ENCODE measurements at places on chromosomes 3 and 15.
A peak's percentile ranks its signal among the peaks of the same experiment; 100 is the strongest.

DNA sequence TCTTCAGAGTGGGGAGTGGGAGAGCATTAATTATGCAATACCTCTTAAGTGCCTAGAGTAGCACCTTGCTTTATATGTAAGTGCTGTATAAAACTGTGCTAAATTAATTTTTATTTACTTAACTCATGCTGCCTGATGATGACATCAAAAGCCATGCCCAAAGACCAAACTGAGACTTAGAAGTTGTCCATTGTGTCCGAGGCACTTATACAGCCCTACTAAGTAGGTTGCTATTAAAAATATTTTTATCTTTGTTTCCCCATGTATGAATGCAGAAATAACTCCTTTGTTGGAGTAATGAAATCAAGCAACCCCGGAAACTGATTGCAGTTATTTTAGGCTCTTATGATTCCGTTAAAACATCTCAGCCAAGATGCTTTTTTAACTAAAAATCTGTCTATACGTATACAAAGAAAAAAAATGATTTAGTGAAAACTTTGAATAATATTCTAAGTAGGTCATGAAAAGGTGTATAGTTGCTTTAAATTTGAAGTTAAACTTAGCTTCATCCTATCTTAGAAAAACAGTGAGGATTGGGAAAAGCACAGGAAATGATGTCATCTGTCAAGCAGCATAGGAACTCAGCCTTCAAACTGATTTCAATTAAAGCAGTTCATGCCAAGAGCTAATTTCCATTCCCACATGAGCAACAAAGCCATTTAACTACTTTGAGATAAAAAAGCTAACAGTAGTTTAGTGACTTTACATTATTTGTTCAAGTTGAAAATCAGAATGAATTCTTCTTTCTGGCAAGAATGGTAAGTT is 43.0 kb downstream of the FBN1 start:
- DNase-seq, result no peak

DNA sequence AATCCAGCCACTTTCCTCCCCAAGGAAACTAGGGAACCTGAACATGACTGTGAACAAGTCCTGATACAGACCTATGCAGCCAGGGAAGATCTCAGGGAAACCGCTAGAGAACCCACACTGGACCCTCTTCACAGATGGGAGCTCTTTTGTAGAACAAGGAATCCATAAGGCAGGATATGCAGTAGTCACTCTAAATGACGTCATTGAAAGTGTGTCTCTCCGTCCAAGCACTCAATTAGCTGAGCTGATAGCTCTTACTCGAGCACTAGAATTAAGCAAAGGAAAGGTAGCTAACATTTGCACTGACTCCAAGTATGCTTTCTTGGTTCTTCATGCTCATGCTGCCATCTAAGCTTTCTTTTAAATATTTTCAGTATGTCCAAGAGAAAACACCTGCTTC is 10.0 kb upstream of the SMCO1 start:
- DNase-seq, result no peak

DNA sequence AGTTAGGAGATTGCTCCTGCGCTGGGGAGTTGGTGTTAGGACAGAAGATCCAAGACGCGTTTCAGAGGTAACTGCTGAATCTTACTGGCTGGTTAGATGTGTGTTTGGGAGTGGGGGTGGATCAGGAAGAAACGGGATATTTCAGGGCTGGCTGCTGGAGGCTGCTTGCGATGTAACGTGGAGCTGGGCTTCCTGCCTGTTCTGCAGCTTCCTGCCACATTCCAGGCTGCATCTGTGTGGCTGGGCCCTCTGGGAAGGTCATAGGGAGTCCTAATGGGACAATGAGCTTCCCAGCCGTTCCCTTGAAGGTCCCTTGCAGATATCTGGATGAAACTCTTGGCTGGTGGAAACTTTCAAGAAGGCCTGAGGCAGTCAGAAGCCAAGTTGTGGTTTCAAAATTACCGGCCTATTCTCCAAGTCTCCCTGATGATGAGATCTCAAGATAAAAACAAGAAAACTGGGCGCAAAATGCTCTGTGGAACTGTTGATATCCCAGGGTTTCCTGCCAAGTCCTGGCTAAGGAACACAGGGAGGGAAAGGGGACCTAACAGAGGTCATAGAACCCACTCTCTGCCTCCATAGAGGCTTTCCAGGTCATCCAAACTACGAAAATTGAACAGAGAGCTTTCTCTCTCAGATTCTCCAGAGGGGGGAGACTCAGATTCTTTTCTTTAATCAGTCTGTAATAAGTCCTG is 67.0 kb downstream of the NOX5 start:
- peak; percentile 75 for DNase-seq

DNA sequence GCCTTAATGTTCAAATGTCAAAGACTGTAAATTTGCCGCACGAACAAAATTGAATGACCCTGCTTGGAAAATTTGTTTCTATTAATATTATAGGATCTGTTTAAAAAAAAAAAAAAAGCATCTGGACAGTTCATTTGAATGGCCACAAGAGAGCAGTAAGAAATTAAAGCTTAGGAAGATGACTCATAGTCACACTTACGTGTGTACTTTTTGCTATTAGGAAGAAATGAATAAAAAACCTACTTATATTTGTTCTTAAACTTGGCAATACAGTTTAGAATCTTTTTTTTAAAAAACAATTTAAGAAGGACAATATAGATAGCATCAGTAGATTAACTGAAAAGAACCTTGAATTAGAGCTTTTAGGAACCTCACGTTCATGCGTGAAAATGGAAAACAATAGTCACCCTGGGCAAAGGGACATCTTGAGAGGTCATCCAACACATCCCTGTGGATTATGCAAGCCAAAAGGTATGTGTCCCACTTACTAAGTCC is 621.8 kb downstream of the MECOM start:
- no peak for DNase-seq

GRCh38 chr15:23629234-23629805 is 18.3 kb downstream of the MAGEL2 start:
- DNase-seq, result no peak

GRCh38 chr15:85716261-85716660 is 78.5 kb downstream of the KLHL25 start:
- DNase-seq, result no peak

DNA sequence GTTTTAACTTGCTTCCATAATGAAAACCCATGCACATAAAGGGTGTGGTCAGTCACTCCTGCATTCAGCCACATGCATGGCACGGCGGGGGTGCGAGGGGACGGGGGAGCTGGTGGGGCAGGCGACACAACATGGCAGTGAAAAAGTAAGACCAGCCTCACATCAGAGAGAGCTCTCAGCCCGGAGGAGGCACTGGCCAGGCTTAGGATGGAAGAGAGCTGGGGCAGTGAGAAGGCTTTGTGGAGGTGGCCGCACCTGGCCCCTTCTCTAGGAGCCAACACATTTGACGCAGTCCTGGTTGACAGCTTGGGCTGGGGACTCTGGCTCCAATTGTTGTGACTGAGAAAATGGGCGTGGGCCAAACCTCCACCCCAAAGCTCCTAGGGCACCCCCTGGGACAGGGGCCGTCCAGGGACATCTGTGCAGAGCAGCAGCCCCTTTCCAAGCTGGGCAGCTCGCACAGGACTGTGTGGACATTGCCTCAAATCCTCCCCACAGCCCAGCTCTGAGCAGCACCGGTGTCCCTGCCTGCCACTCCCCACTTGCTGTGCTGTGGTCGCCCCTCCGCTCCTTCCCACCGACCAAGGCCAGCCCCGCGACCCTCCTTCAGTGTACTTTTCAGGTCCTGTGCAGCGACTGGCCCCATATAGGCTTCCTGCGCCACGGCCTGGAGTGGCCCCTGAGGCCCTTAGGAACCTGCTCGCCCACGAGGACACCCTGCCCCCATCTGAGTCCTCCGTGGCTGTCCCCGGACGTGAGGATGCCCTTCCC is 126.0 kb upstream of the IQSEC1 start:
- DNase-seq, result no peak

DNA sequence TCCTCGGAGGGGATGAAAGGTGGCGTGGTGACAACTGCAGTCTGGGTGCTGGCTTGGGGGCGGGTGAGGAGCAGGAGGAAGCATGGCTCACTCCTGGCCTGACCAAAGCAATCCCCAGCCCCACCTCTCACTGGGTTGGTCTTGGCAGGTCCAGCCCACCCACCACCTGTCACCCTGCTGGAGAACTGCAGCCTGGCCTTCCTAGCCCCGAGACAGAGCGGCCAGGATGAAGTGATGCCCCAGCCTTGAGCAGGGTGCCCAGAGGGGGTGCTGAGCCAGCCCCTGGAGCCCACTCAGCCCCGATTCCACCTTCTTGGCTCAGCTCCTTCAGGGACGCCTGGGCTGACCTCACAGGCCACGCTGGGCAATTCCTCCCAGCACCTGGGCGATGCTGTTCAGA is 89.9 kb downstream of the IQSEC1 start:
- DNase-seq, result no peak

GRCh38 chr15:37130356-37130755 is 30.0 kb upstream of the MEIS2 start:
- DNase-seq, result no peak

DNA sequence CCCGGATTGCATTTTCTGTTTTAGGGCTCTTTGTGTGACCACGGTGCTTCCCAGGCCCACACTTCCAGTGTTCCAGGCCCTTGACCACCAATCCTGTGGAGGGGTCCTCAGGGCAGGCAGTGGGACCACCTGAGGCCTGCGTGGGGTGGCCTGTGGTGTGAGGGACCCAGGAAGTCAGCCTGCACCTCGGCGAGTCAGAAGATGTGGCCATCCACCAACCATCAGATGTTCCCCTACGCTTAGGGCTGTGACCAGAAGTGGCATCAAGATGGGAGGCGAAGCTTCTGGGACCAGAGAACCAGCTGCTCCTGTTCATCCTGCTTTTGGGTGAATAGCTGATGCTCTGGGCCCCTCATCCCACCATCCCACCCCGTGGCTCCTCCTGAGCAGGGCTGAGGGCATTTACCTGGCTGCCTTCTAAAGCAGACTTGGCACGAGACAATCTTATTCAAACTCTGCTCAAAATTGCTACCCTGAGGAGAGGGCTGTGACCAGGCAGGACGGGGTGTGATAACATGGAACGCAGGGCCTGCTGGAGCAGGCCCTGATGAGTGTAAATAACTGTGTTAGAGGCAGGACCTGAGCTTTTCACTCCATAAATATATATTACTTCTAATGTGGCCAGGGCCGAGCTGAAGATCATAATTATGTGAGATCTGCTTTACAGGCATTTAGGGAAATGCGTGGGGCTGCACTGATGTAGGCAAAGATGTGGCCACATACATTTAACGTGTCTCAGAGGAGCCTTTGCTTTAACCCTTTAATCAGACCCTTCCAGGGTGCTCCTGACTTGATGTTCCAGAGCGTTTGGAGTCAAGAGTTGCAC is 28.8 kb downstream of the SMAD3 start:
- no peak for DNase-seq

GRCh38 chr3:124859025-124859424 is 28.1 kb downstream of the ITGB5 start:
- DNase-seq, result no peak

GRCh38 chr15:40702077-40702476 is 7.1 kb downstream of the RAD51 start:
- no peak for DNase-seq

GRCh38 chr3:172099495-172099808 is 60.1 kb downstream of the FNDC3B start:
- no peak for DNase-seq

DNA sequence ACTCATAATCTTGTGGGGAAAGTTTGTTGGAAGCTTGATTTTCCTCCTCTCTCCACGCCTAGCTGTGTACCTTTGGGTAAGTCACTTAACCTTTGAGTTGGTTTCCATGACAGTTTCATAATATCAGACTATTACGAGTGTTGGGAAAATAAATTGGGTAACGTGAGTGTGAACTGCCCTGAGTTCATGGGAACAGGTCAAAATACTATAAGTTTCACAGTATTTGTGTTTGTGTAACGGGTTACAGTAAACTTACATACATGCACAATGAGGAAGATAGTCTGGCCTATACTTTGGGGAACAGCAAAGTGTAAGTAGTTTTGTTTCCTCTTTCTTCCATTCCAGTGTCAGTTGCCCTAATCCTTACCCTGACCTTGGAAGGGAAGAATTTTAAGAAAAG is 509.9 kb downstream of the MECOM start:
- no peak for DNase-seq

DNA sequence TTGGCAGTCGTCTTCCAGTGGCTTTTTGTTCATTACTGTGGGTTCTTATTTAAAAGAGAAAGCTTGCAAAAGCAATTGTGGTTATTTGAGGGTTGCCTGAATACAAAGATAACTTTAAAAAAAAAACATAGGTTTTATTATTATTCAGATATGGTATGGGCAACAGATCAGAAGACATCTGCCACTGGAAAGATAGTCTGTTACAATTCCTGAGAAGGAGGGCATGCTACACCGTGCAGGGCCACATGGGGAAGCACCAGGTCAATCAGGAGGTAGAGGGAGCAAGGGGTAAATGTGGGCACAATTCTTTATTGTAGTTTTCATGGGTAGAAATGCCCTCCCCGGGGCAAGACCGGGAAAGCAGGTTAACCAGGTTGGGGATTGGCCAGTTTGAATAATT is 46.5 kb downstream of the BBS4 start:
- no peak for DNase-seq

DNA sequence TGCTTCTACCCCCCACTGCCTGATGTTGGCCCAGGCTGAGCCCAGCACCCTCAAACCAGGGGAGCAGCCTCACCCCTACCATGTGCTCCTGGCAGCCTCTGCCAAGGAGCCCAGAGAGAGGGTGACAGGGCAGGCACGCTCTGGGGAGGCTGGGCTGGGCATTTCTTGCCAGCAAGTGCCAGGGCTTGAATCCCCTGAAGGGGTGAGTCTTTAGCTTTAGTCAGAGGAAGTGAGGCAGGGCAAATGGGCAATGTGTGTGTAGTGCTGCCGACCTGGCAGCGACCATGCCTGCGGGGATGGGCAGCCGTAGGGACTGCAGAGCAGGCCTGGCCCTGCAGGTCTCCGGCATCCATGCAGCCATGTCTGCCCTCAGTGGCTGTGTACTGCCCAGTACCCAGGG is 18.1 kb downstream of the DUSP7 start:
- no peak for DNase-seq

GRCh38 chr3:137191133-137191923 is 233.5 kb downstream of the IL20RB start:
- DNase-seq, result no peak

- DNase-seq, result no peak
Observed at GRCh38 chr3:36893137-36893557, 51.7 kb downstream of the TRANK1 start.

GRCh38 chr3:107994956-107995715 is 95.7 kb downstream of the CD47 start:
- no peak for DNase-seq

DNA sequence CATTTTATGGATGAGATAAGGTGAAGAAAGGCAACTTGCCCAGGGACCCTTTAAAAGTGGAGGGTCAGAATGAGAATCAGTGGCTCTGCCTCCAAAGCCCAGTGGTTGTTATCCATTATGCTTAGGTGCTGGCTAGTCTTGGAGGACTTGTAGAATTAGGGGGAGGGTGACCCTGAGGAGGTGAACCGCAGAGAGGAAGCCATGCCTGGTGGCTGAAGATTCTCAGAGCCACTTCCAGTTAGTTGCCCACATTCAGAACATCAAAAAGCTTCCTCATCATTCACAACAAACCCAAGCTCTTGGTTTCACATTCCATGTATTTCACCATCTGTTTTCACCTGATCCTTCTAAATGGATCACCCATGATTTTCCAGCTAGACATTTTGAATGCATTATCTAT is 11.2 kb downstream of the EBLN2 start:
- no peak for DNase-seq

Measured in sciatic nerve (tissue), 2 donors.